ENCODE measurements at places on chromosomes 11 and 22. TPM values are rescaled to one million over a fixed set of nuclear protein-coding genes. Genes with fewer than 3 reads are reported as not detected.

DNA sequence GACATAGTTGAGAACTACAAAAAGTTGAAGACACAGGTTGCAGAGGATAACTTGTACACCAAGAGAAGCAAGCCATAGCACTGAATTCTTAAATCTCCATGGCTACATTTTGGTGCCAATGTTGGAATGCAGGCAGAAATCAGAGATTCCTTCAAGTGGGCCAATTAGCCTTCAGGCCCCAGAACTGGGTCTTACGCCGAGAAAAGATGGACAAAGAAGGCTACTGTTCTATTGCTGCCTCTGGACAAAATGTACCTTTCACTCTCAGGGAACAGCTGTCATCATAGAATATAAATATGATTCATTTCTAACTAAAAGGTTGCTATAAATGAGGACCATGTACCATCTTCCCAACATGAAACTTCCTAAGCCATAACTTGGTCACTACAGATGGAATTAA lies 13.7 kb downstream of the TMEM216 start:
- DNase-seq = no peak
- H3K36me3 ChIP-seq = peaks cover 38% of the 10 kb centered on the region
- H3K27me3 ChIP-seq = no peaks in the 10 kb centered on the region
- H3K4me1 ChIP-seq = no peaks in the 10 kb centered on the region

DNA sequence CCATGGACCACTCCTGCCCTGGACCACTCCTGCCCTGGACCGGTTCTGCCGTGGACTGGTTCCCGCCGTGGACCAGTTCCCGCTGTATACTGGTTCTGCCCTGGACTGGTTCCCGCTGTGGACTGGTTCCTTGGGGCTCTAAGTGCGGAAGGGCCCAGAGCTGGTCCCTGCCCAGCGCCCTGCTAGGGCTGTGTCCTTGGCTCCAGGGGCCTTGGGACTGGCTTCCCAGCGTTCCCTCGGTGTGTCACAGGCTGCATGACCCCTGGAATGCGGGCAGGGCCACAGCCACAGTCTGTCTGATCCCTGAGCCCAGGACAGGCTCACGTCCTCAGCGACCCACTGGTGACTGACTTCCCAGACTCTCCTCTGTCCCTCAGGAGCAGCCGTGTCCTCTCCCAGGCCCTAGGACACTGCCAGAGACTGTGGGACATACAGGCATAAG lies 412.2 kb downstream of the TBC1D22A start:
- DNase-seq = no peak
- no peak overlapping the region for H3K27ac ChIP-seq
- peaks cover 7% of the 10 kb centered on the region for H3K36me3 ChIP-seq

Gene NLRP10
- total RNA-seq = 18.9 TPM

GRCh38 chr22:50001388-50002231 lies 11.0 kb downstream of the IL17REL start:
- H3K4me1 ChIP-seq = no peaks in the 10 kb centered on the region
- H3K27ac ChIP-seq = no peak overlapping the region
- no peak for DNase-seq
- H3K4me3 ChIP-seq = no peak overlapping the region

Gene MS4A7
- total RNA-seq = not detected

- H3K4me3 ChIP-seq = peak overlapping the region; percentile 52
- peak; percentile 68 for DNase-seq
- peaks cover 11% of the 10 kb centered on the region for H3K36me3 ChIP-seq
- H3K4me1 ChIP-seq = peaks cover 44% of the 10 kb centered on the region
- H3K27me3 ChIP-seq = peaks cover 1% of the 10 kb centered on the region
- peak overlapping the region; percentile 94 for H3K27ac ChIP-seq
Measured at GRCh38 chr11:121661880-121662486, 209.2 kb upstream of the SORL1-AS1 start.

DNA sequence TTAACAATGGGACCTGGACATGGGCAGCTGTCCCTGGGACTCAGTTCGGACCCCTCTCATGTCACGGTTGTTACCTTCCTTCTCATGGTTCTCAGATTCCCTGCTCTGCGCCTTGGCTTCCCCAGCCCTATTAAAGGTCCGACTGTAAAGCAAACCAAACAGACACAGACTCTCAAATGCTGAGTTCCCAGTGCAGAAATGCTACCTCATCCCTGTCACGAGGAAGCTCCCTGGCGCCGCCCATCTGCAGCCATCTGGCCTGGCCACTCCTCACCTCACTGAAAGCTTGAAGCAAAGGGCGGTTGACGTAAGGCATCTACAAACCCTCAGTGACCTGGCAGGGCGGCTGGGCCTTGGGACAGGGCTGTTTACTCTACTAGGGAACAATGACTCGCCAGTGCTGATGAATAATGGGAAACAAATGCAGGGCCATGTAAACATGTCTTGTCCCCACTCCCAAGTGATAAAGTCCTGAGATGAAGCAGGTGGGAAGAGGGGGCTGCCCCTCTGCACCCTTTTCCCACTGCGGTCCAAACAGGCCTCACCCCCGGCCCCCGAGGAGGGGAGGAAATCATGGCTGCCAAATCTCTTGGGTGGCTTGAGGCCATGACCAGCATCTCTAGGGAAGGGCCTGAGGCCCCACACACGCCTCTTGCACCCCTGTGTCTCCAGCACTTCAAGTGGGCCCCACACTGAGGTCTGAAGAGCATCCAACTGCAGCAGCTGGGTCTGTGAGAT lies 49.3 kb downstream of the SCUBE1 start:
- H3K27me3 ChIP-seq = peaks cover 71% of the 10 kb centered on the region
- H3K4me1 ChIP-seq = no peaks in the 10 kb centered on the region
- no peak overlapping the region for H3K4me3 ChIP-seq
- no peak overlapping the region for H3K27ac ChIP-seq

- peaks cover 8% of the 10 kb centered on the region for H3K36me3 ChIP-seq
- H3K27ac ChIP-seq = no peak overlapping the region
- H3K27me3 ChIP-seq = peaks cover 1% of the 10 kb centered on the region
- no peak for DNase-seq
- no peaks in the 10 kb centered on the region for H3K4me1 ChIP-seq
Measured at GRCh38 chr22:33883561-33883960, 36.7 kb downstream of the LARGE1 start.

DNA sequence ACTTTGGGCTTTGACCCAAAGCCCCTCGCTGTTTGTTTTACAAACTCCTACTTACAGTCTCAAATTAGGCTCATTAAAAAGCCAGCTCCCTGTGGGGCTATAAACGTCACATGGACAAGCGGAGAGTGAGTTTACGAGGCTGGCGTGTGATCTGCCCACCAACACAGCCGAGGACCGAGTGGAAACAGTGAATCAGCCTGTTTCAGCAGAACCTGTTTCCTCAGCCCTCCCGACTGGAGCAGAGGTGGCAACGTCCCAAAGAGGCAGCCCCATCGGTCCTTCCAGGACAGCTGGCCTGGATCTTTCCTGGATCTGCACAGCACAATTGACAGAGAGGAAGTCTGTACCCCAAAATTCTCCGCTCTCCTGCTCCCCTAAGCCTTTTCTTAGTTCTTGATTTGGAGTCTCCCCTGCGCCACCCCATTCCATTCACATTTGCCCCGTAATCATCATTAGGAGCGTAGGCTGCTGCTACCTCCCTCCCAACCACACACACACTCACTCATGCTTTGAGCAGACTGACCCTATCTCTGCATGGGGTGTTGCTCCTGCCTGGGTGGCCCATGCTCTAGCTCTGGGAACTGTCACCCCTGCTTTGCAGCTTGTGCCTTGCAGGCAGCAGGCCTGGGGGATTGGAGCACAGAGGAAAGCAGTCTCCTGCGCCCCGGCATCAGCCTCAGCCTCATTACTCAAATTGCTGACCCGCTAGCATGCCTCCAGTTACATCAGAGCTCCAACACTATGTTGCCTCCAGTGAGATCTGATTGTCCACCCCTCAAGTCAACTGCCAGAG lies 117.8 kb downstream of the NAT10 start:
- H3K4me1 ChIP-seq = peaks cover 16% of the 10 kb centered on the region
- peak overlapping the region; percentile 82 for H3K27ac ChIP-seq
- peak overlapping the region; percentile 69 for H3K4me3 ChIP-seq

GRCh38 chr11:76282172-76282571 lies 75.9 kb upstream of the WNT11 start:
- no peak overlapping the region for H3K27ac ChIP-seq
- DNase-seq = no peak
- peaks cover 48% of the 10 kb centered on the region for H3K27me3 ChIP-seq
- H3K36me3 ChIP-seq = no peaks in the 10 kb centered on the region

DNA sequence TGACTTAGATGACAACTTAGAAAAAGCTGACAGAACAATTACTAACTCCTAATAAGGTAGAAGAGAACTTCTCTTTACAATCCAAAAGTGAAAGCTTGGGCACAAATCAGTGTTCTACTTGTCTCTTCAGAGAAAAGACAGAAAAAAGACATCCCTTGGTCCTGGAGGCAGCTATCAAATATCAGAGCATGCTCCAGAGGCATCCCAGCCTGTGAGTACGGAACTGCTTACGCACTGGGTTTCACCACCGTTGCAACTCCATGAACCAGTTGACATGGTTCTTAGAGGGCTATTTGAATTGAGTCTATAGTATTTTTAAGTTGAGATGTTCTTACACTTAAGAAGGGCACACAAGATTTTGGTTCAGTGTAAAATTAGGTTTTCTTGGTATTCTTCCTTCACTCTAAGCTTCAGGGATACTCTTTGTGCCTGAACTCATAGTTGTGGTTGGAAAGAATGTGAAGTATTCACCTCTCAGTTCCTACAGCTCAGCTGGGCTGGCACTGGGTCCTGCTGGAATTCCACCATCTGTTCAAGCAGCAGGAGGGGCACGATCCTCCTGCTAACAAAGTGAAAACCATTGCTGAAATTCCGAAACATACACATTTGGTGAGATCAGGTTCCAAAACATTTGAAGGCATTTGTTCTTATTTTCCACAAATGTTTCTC lies 6.3 kb downstream of the AKIP1 start:
- H3K4me1 ChIP-seq = peaks cover 47% of the 10 kb centered on the region
- H3K27ac ChIP-seq = peak overlapping the region; percentile 71
- no peaks in the 10 kb centered on the region for H3K27me3 ChIP-seq

- no peaks in the 10 kb centered on the region for H3K27me3 ChIP-seq
- H3K36me3 ChIP-seq = no peaks in the 10 kb centered on the region
- H3K4me1 ChIP-seq = peaks cover 24% of the 10 kb centered on the region
- H3K4me3 ChIP-seq = no peak overlapping the region
- H3K27ac ChIP-seq = peak overlapping the region; percentile 44
Measured at GRCh38 chr11:78449866-78450265, 32.2 kb upstream of the GAB2 start.

DNA sequence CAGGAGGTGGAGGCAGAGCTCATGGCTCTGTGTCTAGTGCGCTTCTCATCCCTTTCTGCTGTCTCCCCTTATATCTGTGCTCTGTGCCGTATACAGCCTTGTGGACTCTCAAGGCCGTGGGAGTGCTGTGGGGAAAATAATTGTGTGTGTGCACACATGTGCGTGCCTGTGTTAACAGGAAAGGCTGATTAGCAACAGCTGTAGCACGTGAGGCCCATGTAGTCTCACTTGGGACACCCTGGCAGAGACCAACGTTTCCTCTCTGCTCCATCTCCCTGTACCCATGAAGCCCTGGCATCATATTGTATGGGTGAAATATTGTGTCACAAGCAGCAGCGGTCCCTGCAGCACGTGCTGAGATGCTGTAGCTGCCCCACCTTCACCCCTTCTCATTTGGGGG lies 109.3 kb downstream of the LRRC32 start:
- H3K27ac ChIP-seq = no peak overlapping the region
- H3K4me1 ChIP-seq = peaks cover 31% of the 10 kb centered on the region
- H3K27me3 ChIP-seq = peaks cover 4% of the 10 kb centered on the region

Gene C11orf87
- 0.26 TPM for total RNA-seq

Gene MAPK11
- 7.6 TPM for total RNA-seq

Gene MYRF
- 0.15 TPM for total RNA-seq

DNA sequence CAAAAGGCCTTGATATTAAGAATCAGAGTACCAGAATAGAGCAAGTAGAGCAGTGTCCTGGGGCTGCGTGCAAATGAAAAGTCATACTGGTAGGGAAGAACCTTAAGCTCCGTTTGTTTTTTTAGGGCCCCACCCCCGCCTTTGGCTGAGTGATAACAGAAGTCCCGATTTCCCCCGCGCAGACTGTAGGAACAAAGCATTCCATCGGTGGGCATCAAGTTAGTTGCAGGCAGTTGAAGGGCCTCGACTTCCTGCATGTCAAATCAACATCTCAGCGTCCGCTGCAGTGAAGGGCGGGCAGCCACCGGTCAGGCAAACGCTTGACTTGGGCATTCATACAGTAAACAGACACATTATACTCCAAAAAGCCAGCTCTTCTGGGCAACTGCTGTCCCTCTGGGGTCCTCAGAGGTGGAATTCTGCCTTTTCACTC lies 11.7 kb downstream of the LRP4 start:
- no peaks in the 10 kb centered on the region for H3K36me3 ChIP-seq
- no peak for DNase-seq
- no peak overlapping the region for H3K27ac ChIP-seq
- H3K4me3 ChIP-seq = no peak overlapping the region
- no peaks in the 10 kb centered on the region for H3K4me1 ChIP-seq
- H3K27me3 ChIP-seq = peaks cover 5% of the 10 kb centered on the region

Gene CCT8L2
- not detected for total RNA-seq

Gene CD3D
- not detected for total RNA-seq
